Fibroblast of the aortic adventitia (primary cell): ENCODE measurements at places on chromosomes 11 and 22.

GRCh38 chr11:60288531-60288930, 8.1 kb downstream of the MS4A4A start:
- no peak for DNase-seq

DNA sequence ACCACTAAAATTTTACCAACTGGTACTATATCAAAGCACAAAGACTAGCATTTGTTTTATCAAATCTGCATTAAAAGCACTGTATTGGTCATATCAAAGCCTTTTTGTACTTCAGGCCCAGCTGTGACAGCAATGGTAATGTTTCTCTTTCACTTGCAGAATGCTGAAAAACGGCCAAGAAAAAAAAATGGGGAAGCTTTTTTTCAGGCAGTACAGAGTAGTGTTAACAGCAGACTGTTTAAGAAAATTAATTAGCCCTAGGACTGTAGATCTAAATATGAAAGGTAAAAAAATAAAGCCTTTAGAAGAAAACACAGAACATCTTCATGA, 33.3 kb downstream of the DENND5A start:
- DNase-seq: peak; percentile 80

DNA sequence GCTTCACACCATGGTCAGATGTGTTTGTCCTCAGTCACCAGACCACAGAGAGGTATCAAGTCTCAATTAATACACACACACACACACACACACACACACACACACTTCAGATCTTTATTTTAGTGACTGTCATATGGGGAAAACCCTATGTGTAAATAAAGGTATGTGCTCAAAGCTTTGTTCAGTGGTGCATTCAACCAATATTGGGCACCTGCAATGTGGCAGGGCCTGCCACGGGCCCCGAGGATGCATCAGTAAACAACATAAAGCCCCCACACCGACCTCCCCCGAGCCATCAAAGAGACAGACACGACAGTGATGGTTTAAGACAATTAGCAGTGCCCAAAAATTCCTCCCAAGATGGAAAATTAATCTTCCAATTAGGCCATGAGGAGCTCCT, 51.6 kb downstream of the SHANK2 start:
- no peak for DNase-seq

GRCh38 chr11:100910808-100911207, 218.8 kb downstream of the PGR start:
- no peak for DNase-seq

- DNase-seq: no peak
These were observed 22.0 kb downstream of the AMPD3 start for GRCh38 chr11:10476927-10477689.

GRCh38 chr11:123241874-123242543, 47.0 kb upstream of the CLMP start:
- no peak for DNase-seq

DNA sequence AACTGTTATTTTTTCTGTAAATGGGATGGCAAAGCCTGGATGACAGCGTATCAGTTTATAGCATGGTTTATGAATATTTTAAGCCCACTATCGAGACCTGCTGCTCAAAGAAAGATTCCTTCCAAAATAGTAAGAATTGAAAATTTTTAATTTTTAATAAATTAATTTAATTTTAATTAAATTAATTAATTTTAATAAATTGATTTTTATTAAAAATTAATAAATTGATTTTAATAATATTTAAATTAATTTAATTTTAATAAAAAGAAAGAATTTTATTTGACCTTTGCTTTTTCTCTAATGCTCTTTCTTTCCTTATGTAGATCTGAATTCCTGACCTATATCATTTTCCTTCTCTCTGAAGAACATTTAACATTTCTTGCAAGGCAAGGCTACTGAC, 62.9 kb downstream of the EXT2 start:
- no peak for DNase-seq

GRCh38 chr11:131194726-131195125, 175.7 kb upstream of the NTM start:
- no peak for DNase-seq

DNA sequence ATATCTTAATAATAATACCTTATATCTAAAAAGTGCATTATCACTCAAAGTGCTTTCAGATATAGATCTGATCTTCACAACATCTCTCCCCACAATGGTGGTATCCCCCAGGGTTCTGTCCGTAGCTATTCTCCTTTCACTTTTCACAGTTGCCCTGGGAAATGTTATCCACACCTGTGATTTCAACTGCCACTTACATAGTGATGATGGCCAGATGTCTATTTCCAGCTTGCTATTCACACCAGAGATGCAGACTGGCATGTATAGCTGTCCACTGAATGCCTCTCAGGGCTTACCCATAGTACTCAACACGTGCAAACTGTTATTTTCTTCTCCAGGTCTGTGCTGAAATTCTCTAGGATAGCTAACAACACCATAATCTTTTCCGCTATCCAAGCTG, 724.7 kb downstream of the DLG2 start:
- no peak for DNase-seq

DNA sequence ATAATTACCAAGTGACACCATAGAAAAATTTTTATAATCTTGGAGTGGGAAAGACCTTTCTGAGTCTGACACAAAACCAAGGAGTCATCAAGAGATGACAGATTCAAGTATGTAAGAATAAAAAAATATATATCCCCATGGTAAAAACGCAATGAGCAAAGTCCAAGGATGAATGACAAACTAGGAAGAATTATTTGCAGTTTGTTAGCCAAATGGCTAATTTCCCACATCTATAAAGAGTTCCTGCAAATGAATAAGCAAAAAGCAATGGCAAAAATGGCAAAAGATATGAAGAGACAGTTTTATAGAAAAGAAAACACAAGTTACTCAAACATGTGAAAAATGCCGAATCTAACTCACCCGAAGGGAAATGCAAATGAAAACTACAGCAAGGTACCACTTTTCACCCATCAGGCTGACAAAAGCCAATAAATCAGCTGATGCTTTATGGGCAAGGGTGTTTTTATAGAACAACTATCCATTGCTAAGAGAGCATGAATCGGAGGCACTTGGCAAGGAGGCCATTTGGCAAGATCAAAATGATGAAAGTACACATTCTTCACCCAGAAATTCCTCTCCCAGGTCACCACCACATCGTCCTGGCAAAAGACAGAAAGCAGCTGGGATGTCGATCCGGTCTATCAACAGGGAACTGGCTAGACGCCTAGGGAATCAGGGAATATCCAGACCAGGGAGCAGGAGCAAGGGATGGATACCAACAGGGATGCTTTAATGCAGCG, 21.1 kb upstream of the KLHL35 start:
- peak; percentile 93 for DNase-seq

GRCh38 chr22:24189249-24190158, 8.2 kb downstream of the SUSD2 start:
- peak; percentile 72 for DNase-seq

- DNase-seq: peak; percentile 74
These were observed 8.4 kb upstream of the OMP start for GRCh38 chr11:77093987-77094840.

GRCh38 chr22:45210991-45211390, 29.7 kb downstream of the KIAA0930 start:
- peak; percentile 83 for DNase-seq

DNA sequence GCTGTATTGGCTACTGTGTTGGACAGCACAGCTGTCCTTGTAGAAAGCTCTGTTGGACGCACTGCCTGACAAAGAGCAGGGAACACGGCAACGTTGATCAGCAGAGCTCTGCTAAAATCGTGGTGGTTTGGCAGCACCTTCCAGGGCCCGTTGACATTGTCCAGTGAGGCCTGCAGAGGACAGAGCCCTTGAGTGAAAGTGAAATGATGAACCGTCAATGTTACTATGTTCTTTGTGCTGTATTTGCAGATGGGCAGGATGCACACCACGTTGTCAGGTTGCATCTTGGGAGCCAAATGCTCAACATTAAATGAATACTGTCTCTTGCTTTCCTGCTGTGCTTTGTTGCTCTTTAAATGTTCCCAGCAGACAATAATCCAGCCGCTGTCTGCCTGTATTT, 69.7 kb downstream of the NELL1 start:
- DNase-seq: no peak

DNA sequence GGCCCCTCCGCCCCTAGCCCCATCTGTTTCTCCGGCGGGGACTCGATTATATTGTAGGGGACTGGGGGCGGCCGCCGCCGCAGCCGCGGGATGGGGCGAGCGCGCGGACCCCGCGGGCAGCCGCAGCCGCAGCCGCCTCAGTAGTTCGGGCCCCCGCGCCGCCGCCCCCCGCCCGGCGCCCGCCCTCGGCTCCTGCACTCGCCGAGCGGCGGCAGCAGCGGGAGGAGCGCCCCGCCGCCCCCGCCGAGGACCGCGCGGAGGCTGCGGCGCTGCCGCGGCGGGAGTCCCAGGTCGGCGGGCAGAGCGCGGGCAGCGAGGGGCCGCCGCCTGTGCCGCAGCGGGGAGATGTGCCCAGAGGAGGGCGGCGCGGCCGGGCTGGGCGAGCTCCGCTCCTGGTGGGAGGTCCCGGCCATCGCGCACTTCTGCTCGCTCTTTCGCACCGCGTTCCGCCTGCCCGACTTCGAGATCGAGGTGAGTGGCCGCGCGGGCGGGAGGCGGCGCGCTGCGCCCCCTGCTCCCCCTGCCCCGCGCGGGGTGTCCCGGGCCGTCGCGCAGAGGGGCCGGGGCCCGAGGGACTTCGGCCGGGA, at the start of gene CECR2:
Gene CECR2, plus strand, starts transcription at position 22 of the 587 bp plus-strand sequence. Its CDS starts 324 bp downstream, at position 346.
- DNase-seq: no peak

GRCh38 chr11:45157247-45158209, 11.1 kb downstream of the PRDM11 start:
- DNase-seq: no peak

- DNase-seq: peak; percentile 55
These were observed 1.1 kb downstream of the APLP2 start for GRCh38 chr11:130070846-130071200.

DNA sequence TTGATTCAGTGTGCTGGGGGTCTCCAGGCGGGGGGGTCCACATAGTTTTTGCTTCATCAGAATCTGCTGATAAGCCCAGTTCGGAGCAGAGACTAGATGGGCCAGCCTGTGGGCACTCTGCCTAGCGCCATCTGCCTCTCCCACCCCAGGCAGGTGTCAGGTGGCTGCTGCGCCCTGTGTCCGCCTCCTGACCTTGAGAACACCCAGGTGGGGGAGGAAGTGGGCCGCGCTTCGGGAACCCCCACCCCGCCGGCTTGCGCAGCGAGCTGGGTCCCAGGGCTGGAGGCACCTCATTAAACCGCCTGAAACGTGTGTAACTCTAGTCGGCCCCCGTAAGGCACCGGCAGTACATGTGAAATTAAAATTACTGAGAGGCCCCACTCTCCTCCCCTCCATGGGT, 113.6 kb downstream of the KCNQ1 start:
- no peak for DNase-seq

- DNase-seq: no peak
These were observed 16.8 kb upstream of the TMEM121B start for GRCh38 chr22:17137861-17138425.

DNA sequence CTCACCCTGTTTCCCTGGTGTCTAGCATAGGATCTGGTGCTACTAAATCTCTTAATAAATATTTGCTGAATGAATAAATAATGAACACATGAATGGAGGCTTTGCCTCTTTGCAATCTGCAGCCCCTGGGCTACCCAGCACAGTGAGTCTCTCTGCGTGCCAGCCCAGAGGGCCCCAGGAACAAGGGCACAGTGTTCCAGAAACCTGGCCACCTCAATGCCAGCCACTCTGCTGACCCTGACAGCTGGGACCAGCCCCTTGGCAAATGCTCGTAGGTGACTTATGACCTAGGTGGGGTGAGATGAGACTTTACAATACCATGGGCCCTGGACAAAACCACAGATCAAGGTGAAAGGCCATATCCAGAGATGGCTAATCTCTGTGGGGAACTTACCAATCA, 31.6 kb downstream of the UQCR10 start:
- DNase-seq: no peak

DNA sequence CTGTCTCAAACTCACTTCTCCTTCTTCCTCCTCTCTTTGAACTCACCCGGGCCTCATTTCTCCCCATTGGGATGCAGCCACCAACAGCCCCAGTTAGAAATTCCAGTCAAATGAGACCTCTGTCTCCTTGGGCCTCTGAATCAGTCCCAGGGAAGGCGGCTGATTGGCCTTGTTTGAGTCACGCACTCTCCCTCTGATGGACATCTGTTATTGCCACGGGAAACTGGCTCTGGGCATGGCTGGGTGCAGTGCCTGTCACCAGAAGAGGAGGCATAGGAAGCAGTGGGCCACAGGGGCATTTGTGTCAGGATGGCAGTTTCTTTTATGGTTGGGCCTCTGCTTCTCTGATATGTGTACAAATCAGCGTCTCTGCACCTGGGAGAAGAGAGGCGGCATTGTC, 9.6 kb upstream of the WNT11 start:
- DNase-seq: peak; percentile 37

DNA sequence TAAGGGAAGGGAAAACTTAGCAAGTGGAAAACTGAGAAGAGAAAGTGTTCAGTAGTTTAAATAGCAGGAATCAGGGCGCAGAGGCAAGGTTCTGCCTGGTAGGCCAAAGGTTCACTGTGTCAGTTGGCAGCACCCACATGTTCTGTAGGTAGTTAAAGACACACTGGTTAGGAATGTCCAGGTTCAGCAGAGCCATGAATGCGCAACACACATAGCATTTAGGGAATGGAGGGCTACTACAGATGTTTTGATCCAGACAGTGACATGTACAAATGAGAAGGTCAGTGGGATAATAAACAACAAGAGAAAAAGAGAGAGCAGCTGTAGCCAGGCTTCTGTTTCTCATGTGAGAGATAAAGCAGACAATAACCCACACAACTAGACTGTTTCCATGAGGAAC, 56.2 kb upstream of the ARHGAP42 start:
- DNase-seq: no peak

DNA sequence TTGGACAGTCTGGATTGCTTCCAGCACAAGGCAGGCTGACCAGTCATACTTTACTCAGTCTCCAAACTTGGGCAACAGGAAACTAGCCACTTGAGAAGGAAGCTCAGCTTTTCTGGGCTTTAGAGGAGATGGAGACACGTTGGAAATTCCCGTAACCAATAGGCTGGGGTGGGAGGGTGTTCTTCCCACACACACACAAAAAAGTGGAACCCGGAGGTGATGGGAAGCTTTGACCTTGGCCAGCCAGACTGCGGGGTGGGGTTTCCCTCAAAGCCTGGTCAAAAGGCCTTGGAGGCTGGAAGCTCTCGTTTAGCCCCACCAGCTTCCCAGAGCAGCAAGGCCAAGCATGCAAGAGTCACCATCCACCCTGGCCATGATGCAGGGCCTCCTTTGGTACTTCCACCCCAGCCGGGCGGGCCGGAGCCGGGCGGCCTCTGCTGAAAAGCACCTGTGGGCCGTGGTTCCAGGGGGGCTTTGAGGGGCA, 126.2 kb downstream of the BCR start:
- DNase-seq: peak; percentile 66

- no peak for DNase-seq
These were observed 13.7 kb downstream of the YWHAH start for GRCh38 chr22:31957970-31958594.

DNA sequence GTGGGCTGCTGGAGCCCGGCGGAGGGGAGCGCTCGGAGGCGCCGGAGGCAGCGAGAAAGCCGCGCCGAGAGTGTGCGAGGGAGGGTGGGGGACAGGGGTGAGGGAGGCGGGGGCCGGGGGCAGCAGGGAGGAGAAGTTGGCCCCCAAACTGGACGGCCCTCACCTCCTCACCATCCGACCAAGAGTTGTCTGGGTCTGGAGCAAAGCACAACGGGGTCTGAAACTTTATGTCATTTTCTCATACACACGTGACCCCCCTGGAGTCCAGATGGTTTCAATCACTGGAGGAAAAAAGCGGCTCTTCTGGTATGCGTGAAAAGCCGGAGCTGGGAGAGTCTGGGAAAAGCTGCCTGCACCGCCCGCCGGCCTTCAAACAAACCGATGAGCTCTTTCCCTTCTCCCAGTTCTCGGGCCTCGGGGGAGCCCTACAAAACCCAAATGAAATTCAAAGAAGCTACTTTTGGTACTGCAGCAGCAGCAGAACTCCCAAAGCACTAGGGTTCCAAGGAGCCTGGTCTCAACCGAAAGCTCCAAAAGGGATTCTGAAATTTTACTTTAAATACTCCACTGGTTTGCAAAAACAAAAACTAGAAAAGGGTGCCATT, 39.7 kb upstream of the AKIP1 start:
- peak; percentile 96 for DNase-seq
